ENCODE measurements at places on chromosomes 13 and 19. TPM values are rescaled to one million over a fixed set of nuclear protein-coding genes. Genes with fewer than 3 reads are reported as not detected.

DNA sequence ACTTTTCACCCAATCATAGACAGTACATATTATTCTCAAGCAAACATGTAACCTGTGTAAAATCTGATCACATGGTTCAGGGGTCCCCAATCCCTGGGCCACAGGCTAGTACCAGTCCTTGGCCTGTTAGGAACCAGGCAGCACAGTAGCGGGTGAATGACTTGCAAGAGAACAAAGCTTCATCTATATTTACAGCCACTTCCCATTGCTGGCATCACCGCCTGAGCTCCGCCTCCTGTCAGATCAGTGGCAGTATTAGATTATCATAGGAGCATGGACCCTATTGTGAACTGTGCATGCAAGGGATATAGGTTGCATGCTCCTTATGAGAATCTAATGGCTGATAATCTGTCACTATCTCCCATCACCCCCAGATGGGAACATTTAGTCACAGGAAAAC lies 133.1 kb downstream of the MAB21L1 start:
- DNase-seq: no peak

DNA sequence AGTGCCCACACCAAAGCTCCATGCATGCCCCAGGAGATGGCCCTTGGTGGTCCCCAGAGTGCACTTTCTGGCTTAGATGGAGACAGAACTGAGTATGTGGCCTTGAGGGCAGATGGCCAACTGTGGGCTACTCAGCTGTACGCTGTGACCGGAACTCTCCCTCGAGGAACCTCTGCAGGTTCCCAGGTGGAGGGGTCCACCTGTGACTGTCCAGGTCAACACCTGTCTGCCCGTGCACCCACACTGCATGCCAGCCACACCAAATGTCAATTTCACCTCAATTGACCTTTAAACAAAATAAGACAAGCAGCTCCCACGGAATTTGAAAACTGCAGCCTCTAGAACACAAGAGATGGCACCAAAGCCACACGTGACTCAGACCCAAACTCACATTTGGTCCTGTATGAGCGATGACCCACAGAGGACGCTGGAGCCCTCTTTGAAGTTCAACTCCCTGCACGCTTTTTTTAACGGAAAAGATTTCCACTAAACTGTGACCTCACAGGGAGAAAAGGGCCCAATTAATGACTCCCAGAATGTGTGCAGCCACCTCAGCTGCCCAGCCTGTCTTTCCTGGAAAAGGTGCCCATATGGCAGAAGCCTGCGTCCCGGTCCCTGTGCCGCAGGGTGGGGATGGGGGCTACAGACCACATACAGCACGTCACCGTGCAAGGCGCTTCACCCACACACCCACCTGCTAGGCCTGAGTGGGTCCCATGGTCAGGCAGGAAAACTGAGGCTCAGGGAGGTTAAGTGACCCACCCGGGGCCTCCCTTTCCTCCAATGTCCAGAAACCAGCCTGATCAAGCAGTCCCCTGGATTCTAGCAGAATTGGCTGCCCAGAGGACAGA lies 47.7 kb downstream of the KLF2 start:
- no peak for DNase-seq

DNA sequence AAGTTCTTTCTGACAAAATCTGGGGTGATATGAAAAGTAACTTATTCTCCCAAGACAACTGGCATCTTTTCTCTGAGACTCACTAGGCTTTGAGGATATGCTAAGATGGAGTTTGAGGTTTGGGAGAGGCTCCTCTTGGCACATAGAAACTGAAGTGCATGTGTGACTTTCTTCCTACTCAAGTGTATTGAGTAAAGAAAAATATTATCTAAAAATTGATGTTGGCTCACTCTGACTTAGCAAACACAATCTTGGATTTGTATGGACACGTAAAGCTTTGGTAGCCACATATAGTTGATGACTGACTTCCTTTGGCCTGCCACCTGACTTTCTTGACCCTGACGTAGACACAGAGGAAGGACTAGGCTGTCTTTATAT lies 71.1 kb upstream of the KLF12 start:
- DNase-seq: no peak

DNA sequence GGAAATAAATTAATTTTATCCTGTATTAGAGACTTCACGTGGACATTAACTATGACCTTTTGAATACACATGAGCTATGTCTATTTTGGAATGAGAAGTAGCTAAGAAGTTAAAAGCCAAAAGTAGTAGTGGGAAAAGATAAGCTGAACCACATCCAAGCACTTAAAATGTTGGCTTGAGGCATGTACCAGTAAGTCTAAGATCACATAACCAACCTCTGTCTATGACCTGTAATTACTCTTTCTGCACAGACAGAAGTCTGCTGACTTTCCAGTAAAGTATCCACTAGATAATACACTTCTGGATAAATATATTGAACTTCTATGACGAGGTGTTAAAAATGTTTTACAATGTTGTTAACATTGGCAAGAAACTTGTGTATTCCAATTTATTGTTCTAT lies 68.7 kb downstream of the LIG4 start:
- DNase-seq: no peak

KLK12 gene
- not detected for total RNA-seq

Measured in activated T-helper 1 cell treated with anti-CD3 and anti-CD28 coated beads, Interleukin-12 subunit alpha, Interleukin-12 subunit beta, Interleukin-2, Interleukin-4 antibody, amounts not matched to agents 30 ng/mL and 10 ng/mL and 1 ng/mL, durations not matched to agents 14 hours and 24 hours and 36 hours (primary cell).